Fibroblast of the aortic adventitia (primary cell): ENCODE measurements at places on chromosomes 2 and 18. TPM values are rescaled to one million over a fixed set of nuclear protein-coding genes. Genes with fewer than 3 reads are reported as not detected.

The CKAP2L gene
- 2.7 and 26.4 TPM in 2 replicates for total RNA-seq

DNA sequence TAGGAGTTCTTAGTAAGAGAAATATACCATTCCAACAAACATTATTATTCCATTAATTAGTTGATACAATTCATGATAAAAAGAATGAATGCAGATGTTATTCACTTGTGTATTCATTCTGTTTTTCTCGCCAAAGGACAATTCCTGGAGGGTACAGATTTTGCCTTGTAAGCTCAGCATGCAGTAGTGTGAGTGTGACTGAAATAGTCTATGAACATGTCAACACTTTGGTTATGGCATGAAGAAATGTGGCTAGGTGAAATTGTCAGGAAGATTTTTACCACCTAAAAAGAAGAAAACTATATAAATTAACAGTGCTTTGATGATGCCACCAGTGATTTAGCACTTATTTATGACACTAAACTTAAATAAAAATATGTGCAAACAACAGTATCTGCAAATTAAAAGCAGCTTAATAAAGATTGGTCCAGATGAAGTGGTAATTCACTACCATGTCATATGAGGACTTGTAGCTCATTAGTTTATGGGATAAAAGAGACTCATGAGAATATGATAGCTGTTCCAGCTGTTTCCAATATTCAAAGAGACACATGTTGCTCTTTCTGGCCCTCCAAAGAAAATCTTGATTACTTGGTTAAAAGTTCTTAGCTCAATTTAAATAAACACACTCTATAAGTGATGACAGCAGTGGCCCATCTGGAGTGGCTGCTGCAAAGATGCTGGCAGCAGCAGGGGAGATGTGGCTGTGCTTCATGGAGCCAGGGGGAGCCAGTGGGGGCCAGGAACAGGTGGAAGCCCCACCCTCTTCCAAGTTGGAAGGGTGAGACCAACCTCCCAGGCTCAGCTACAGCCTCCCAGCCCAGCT is 165.0 kb downstream of the CDH19 start:
- DNase-seq = no peak

GRCh38 chr2:46384457-46384815 is 87.2 kb downstream of the EPAS1 start:
- no peak for DNase-seq

DNA sequence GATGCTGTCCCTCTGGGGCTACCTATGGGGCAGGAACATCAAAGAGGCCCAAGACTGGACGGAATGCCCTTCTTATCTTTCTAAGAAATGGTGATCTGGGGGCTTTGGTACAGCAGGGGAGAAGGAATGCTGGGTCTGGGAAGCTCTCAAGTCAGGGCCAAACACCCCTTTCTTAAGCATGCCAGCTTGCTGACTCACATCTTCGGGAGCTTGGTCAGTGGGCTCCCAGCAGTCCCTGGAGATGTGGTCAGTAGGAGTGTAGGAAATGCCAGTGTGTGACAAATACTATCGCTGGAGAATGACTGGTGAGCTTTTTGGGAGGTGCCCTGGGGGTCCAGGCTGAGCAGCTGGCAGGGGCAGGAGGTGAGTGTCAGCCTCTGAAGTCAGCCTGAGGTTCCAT is 105.0 kb upstream of the CDC42EP3 start:
- peak; percentile 84 for DNase-seq

DNA sequence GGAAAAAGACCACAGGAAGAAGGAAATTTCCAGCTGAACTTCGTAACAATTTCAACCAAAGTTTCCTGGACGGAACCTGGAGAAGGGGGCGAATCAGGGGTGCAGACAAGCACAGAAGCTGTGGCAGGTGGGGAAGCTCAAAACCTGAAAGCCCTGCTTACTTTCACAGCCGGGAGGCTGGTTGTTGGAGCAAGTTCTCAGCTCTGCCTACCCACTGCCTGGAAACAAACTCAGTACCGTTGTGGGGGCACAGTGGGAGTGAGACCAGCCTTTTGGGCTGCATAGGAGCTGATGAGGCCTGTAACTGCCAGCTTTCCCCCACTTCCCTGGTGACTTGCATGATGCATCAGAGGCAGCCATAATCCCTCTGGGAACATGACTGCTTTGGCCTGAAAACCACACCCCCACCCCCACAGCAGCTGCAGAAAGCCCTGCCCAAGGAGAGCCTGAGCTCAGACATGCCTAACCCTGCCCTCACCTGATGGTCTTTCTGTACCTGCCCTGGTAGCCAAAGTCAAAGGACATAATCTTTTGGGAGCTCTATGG is 207.0 kb upstream of the VWC2L start:
- peak; percentile 39 for DNase-seq

- no peak for DNase-seq
Measured at GRCh38 chr18:10314066-10314465, 140.4 kb upstream of the APCDD1 start.

GRCh38 chr2:171158790-171159371 is 1.8 kb downstream of the TLK1 start:
- no peak for DNase-seq

- DNase-seq = no peak
Measured at GRCh38 chr18:12246849-12247808, 7.0 kb upstream of the CIDEA start.
